ENCODE measurements at places on chromosomes 5 and 9.

DNA sequence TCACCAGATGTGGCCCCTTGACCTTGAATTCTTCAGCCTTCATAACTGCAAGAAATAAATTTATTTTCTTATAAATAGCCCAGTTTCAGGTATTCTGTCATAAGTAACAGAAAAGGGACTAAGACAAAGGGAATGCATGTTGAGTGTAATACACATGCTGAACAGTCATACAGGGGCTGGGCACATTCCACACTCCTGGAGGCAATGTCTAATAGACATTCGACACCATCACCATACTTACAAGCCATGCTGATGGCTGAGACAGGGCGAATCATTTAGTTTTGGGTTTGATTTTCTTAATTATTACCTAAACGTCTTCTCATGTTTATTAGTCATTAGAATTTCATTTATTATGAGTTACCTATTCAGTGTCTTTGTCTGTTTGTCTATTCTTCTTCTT, 68.5 kb downstream of the TENT4A start:
- no peak for DNase-seq

DNA sequence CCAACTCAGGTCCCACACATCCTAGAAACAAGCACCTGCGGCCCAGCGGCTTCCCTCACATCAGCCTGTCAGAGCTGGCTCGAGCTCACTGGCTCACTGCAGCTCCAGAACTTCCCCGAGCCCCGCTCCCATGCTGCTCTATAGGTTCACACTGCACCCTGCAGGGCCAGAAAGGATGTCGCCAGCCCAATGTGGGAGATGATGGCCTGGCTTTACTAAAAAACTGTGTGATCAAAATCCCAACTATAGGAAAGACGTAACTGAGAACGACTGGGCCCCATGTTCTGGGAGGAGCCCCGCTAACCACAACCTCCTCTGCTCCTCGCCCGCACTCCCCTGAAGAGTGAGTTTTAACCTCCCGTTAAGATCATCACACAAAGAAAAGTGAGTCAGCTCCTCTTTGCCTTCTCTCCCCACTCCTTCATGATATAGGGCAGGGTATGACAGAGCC, 4.6 kb downstream of the SURF4 start:
- DNase-seq = no peak

GRCh38 chr9:88990041-88990728, 1.1 kb upstream of the S1PR3 start:
- DNase-seq = no peak

DNA sequence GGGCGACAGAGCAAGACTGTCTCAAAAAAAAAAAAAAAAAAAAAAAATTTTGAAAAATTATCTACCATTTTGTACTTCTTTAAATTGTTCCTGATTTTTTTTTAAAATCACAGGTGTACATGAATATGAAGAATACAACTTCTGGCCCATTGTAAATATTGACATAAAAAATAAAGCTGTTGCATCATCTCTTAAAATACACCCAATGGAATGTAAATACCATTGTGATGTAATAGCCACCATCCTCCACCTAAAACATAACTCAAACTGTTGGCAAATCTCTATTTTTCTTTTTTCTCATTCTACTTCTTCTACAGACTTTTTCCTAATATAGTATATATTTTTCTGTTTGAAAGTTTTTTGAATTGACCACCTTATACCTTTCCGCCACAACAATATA, 61.0 kb upstream of the TEX48 start:
- no peak for DNase-seq

GRCh38 chr9:89786655-89787054, 181.8 kb downstream of the GADD45G start:
- no peak for DNase-seq

GRCh38 chr5:181098762-181099601, 32.0 kb downstream of the OR2V1 start:
- no peak for DNase-seq

GRCh38 chr9:83342731-83343130, 195.5 kb downstream of the FRMD3 start:
- DNase-seq = no peak

- peak; percentile 18 for DNase-seq
Measured at GRCh38 chr5:149442563-149443182, 63.6 kb upstream of the IL17B start.

- DNase-seq = no peak
Measured at GRCh38 chr9:77679088-77679487, 31.0 kb upstream of the GNA14 start.

DNA sequence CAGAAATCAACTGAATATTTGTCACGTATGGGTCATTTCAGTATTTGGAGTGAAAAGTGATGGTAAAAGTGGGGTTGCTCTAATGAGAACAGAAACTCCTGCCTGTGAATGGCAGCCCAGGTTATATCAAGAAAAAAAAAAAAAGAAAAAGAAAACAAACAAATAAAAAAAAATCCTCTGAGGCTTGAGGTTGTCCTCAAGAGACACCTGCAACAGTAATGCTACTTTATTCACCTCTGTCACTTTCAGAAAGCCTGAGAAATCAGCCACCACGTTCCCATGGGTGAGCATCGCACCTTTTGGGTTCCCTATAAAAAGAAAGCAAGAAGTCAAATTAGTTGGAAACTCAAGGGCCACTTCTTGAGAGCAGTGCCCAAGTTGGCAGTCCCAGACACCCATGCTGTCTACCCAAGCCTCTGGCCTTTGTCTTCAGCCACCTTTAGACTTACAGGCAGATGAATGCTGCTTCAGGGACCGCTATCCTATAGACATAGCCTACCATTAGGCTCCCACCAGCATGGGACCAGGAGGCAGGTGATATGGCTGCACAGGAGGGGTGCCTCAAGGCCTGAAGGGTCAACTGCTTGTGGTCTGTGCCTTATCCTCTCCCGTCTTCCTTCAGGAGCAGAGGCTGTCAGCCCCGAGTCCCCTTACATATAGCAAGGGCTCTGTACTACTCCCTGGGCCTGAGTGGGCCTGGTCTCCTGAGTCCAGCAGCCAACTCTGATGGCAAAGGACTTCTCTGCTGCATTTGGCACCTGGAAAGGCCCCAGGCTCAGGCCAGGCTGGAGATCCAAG, 31.1 kb upstream of the MEIKIN start:
- DNase-seq = no peak

GRCh38 chr5:52867809-52868208, 80.1 kb downstream of the ITGA1 start:
- no peak for DNase-seq

DNA sequence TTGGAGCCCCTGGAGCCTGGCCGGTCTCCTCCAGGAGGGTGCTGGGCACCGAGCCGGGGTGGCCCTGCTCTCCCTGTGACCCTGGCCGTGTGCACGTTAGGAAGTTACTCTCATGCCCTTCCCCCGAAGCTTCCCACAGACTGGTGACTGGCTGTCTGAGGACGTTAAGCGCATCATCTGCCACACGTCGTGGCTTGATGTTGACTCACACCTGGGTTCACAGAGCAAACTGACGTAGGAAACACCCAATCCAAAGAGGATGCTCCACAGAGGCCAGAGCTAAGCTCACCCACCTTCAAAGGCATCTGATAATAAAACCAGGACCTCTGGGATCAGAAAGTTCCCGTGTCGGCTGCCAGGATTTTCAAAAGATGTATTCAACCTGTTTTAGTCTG, 152.9 kb upstream of the PHYKPL start:
- DNase-seq = no peak

- no peak for DNase-seq
Measured at GRCh38 chr9:131197160-131197911, 72.0 kb downstream of the NUP214 start.

DNA sequence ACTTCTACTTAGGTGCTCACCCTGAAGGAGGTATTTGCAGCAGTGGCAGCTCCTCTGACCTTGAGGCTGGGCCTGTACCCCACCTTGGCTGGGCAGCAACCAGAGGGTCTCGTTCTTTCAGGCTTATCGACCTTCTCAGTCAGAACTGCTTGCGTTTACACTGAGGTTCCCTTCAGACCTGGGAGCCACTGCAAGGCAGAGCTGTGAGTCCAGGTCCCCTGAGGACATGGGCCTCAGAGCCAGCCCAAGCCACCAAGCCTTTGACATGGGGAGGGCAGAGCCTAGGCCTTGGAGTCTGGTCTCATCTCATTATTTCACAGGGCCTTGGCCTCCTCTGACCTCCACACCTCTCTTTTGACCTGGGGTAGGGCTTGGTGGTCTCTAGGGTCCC, 13.7 kb downstream of the ACSL6 start:
- no peak for DNase-seq

- DNase-seq = no peak
Measured at GRCh38 chr5:152673601-152674000, 268.5 kb upstream of the NMUR2 start.

DNA sequence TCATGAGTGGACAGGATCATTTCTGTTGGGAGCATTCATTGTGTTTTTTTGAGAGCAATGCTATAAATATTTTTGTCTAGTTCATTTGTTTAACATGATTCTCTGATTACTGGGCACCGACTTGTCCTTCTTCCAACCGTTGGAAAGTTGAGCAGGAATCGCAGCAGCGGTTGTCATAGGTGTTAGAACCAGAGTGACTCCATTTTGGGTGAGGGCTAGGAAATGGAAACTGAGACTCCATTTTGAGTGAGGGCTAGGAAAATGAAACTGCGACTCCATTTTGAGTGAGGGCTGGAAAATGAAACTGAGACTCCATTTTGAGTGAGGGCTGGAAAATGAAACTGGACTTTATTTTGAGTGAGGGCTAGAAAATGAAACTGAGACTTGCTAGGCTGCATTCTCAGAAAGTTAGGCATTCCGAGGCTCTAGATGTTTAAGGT, 100.6 kb downstream of the ICE1 start:
- DNase-seq = no peak

GRCh38 chr5:97142521-97143254, at the start of gene LIX1:
Gene LIX1 (minus strand): TSS chr5:97142611. CDS start chr5:97142576, 35 bp downstream.
- DNase-seq = peak; percentile 40

DNA sequence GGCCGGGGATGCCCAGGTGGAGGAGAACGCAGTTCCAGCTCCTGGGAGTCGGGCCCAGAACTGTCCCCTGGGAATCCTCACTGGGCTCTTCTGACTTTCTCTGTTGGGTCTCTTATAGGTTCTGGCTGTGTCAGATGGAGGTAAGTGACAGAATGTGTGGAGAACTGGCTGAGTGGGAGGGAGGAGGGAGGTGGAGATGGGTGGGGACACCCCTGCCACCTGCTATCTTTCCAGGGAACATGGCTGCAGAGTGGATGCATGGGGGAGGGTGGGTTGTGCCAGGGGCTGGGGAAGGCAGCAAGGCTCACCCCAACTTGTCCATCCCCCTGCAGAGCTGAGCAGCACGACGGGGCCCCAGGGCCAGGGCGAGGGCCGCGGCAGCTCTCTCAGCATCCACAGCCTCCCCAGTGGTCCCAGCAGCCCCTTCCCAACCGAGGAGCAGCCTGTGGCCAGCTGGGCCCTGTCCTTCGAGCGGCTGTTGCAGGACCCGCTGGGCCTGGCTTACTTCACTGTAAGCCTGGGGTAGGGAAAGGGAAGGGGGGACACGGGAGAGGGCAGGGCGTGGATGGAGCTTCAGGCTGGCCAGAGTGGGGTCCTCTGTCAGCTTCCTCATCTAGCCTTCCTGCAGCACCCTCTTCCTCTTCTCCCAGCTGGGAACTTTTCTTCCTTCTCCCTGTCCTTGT, 8.3 kb downstream of the RGS14 start:
- DNase-seq = no peak

- DNase-seq = no peak
Measured at GRCh38 chr5:74415695-74416102, 224.8 kb downstream of the ENC1 start.

- no peak for DNase-seq
Measured at GRCh38 chr5:140342896-140343295, 3.5 kb downstream of the HBEGF start.

DNA sequence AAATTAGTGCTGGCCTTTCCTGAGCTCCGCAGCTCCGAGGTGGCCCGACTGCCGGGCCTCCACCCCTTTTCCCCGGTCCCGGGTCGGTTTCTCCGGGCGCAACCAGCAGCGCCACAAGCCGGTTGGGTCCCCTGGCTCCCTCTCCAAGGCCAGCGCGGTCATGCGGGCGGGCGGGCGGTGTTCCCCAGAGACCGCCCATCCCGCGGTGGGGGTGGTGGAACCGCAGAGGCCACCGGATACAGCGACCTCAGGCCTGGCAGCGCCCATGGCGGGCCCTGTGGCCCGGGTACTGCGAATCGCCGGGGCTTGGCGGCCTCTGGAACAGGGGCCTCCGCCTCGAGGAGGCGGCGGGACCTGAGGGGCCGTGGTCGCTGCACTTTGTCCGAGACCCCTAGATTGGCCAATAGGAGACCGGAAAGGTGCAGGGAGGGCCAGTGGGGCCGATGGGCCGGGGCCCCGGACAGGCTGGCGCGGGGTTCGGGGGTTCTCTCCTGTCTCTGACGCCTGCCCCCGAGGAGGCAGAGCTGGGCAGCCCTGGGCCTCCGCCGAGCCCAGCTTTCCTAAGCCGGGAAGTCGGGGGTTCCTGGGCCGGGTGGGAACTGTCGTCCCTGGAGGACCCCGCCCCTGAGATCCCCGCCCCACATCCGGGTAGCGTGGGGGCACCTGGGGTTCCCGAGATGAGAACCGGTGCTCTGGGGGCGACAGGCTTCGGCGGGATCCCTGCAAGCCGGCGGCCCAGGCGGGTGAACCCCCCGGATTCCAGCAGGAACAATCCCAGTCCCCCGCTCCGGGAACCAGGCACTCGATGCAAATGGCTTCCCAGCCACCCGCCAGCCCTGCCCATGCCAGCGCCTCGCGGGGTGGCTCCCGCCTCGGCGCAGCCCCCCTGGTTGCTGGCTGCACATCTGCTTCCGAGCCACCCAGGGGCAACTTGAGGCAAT, 293.9 kb downstream of the ZSWIM6 start:
- no peak for DNase-seq

DNA sequence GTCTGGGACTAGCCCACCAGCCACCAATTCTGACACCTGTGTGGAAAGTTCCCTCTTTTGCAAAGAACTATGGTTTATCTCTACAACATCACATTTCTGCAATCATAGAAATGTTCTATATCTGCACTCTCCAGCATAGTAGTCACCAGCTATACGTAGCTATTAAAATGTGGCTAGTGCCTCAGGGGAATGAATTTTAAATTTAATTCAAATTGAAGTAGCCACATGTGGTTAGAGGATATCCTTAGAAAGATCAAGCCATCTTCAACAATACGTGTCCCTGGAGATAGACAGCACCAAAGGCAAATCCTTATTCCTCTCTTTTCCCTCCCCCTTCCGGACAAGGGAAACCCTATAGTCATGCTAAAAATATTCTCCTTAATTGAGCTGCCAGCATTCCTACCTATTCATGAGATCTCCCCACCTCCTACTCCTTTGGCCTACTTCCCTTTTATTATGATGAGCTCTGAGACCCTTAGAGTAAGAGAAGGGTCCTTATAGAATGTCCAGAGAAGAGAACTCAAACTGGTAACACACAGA, 11.1 kb downstream of the LCP2 start:
- no peak for DNase-seq

GRCh38 chr5:115627295-115627865, 1.5 kb upstream of the TMED7 start:
- DNase-seq = no peak
